ENCODE measurements at places on chromosomes 13 and 19.

DNA sequence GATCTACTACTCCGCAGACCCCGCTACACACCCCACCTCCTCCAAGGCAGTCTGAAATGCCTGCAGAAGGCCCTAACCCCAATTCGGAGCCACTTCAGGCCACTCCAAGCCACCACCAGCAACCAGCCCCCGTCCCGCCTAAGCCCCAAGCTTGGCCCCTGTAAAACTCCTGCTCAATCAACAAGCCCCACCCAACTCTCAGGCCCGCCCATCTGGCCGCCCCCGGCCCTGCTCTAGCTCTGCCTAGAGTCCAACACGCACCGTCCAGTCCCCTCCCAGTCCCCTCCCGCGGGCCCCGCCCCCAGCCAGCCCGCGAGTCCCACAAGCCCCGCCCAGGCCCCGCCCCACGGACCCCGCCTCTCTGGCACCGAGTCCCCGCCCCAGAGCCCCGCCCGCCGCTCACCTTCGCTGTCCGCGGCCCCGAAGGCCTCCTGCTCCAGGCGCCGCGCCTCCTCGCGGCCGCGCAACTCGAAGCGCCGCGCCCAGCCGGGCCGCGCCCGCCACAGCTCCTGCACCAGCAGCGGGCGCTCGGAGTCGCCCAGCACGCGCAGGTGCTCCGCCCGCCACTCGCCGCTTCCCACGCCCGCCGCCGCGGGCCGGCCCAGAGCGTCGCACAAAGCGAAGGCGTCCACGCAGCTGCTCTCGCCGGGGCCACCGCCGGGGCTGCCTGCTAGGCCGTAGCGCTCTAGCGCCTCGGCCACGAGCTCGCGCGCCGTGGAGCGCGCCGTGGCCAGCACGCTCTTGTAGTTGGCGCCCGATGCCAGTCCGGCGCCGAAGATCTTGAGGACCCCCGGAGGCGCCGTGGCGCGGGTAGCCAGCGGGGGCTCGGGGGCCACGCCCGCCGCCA, 1.6 kb downstream of the RASIP1 start:
- DNase-seq = peak; percentile 90

DNA sequence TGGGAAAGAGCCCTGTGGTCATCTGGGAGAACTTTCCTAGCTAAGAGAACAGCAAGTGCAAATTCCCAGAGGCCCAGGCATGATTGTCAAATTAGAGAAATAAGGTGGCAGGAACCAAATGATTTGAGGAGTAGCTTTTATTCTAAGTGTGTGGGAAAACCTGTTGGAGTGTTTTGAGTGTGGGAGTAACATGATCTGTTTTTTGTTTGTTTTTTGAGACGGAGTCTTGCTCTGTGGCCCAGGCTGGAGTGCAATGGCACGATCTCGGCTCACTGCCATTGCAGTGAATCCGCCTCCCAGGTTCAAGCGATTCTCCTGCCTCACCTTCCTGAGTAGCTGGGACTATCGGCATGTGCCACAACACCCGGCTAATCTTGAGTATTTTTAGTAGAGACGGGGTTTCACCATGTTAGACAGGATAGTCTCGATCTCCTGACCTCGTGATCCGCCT, 2.4 kb downstream of the SAE1 start:
- DNase-seq = no peak

GRCh38 chr13:47484548-47484947, 516.5 kb downstream of the SUCLA2 start:
- DNase-seq = no peak

- no peak for DNase-seq
Measured at GRCh38 chr13:90675129-90675528, 672.4 kb upstream of the MIR17HG start.

- no peak for DNase-seq
Measured at GRCh38 chr13:65530688-65531087, 1699.4 kb downstream of the PCDH9 start.

DNA sequence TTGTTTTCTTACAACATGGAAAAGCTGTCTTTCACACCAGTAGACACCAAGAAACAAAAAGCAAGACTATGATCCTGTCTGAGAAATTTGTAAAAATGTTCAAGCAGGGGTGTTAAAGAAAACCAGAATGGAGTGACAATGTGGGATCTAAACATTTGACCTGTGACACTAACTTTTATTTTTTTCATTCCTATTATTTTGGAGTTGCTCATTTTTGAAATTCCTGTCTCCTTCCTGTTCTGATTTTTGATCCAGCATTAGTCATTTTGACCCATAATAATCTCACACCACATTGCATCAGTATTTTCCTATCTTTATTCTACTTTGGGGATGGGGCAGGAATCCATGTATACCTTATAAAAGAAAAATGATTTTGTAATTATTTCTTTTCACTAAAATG, 164.2 kb downstream of the DLEU7 start:
- no peak for DNase-seq

GRCh38 chr19:2150794-2151338, 500 bp downstream of the AP3D1 start:
- DNase-seq = no peak

DNA sequence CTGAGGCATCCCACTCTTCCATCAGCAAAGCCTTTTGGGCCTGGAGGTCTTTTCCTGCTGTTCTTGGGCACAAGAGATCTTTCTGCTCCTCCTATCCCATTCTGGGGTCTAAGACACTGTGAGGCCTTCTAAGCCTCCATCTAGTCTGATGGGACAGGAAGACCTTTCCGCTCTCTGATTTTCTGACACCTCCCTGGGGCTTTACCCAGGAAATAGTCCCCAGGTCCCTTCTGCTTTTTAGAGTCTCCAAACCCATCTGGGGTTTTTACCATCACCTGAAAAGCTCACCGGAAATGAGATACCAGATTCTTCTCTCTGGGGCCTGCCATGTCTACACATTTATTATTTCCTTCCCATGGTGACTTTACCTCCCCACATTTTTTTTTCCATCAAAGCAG, 21.1 kb downstream of the CLEC17A start:
- no peak for DNase-seq

- DNase-seq = no peak
Measured at GRCh38 chr13:105602956-105603670, 932.3 kb downstream of the EFNB2 start.

- no peak for DNase-seq
Measured at GRCh38 chr19:23772675-23773063, 14.0 kb upstream of the ZNF681 start.

DNA sequence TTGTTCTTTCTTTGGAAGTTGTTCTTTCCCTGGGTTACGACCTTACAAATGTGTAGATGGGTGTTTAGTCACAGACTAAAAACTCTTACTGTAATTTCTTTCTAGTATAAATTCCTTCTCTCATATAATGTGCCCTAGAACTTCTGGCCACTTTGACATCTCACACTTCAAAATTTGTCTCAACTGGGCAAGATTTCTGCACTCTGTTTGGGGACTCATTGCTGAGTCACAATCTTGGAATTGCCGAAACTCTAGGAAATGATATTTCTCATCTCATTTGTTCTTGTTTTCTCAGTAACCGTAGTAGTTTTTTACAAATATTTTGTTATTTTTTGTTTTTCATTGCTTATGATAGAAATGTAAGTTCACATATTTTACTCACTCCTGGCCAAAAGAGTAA, 2523.2 kb upstream of the PCDH20 start:
- DNase-seq = no peak

DNA sequence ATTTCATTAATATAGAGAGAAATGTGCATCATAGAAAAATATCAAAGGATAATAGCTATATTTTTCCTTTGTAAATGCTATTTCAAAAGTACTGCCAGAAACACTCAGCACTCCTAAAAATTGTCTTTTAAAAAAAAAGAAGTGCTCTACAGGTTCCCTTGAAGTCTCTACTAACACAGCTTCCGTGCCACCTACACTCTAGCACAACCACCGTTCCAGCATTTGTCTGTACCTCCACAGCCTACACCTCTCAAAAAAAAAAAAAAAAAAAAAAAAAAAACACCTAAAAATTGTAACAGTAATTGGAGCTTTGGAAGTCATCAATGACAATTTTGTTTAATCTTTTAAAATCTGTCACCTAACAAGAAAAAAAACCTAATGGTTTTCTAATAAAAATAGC, 485.6 kb downstream of the MYO16 start:
- no peak for DNase-seq

GRCh38 chr13:71412231-71412630, 454.8 kb downstream of the DACH1 start:
- no peak for DNase-seq

GRCh38 chr13:23619068-23619855, 49.0 kb downstream of the TNFRSF19 start:
- DNase-seq = no peak

GRCh38 chr13:50285283-50285682, 270.0 kb downstream of the KCNRG start:
- DNase-seq = no peak

GRCh38 chr19:15108845-15109767, 1.9 kb downstream of the SYDE1 start:
- DNase-seq = no peak

DNA sequence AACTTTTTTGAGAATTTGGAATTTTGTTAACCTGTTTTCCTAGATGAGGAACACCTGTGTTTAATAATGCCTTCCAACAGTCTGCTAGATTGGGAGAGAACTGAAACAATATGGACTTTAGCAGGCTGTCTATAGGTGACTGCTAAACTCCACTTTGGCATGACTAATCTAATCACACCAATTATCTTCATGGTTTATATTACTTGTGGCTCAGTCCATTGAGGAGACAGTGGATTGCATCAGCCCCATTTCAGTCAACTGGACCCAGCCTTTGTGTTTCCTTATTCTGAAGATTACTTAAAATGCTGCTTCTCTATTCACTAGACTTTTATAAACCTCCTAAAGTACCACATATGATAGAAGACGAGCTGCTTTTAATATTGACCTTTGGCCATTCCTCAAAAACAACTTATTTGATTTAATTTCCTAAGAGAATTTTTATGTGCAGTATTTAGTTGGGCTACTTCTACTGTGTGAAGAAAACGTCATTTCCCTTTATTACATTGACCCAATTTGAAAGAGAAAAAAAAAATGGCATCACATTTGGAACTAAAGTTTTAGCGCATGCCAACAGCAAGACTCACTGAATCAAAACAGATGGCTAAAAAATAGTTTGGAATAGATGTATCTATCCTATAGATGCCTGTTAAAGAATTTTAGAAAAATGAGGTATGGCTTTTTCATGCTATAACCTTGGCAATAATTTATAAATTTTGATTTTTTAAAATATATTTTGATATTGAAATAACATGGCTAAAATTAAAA, 295.8 kb downstream of the NDFIP2 start:
- DNase-seq = no peak

- DNase-seq = no peak
Measured at GRCh38 chr13:98564204-98564603, 12.7 kb downstream of the STK24 start.

DNA sequence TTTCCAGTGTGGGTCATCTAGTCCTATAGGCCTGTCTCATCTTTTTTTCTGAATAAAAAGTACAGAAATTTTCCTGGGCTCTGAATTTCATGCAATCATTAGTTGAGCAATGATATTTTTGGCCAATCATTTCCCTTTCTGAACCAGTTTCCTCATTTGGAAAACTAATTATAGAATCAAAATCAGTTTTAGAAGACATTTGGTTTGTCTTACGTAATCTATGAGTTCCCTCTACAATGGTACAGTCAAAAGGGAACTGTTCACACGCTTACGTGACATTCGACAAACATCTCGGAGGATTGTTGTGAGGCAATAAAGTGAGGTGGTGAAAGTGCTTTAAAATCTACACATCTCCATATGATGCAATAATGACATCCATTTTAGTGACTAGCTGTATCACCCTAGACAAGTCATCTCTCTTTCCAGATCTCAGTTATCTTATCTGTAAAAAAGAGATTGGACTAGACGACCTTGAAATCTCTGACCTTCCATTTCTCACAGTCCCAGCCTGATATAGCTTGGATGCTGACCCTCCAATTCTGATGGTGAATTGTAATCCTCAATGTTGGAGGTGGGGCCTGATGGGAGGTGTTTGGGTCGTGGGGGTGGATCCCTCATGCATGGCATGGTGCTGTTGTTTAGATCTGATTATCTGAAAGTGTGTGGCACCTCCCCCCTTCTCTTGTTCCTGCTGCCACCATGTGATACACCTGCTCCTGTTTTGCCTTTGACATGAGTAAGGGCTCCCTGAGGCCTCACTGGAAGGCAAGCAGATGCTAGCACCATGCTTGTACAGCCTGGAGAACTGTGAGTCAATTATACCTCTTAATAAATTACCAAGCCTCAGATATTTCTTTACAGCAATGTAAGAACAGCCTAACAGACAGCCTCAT, 26.7 kb downstream of the FLT1 start:
- DNase-seq = no peak

GRCh38 chr13:27446986-27447583, 3.3 kb downstream of the MTIF3 start:
- DNase-seq = no peak

DNA sequence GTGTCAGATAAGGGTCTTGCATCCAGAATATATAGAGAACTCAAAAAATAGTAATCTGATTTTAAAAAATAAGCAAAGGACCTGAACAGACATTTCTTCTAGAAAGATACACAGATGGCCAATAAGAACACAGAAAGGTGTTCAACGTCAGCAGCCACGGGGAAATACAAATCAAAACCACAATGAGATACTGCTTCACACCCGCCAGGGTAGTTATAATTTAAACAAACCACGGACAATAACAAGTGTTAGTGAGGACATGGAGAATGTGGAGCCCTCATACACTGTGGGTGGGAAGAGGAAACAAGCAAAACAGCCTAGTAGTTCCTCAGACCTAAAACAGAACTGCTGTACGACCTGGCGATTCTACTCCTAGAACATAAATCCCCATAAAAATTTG, 26.7 kb upstream of the NAPA start:
- DNase-seq = no peak

GRCh38 chr19:2049741-2050348, 1.2 kb downstream of the MKNK2 start:
- no peak for DNase-seq

Measured in activated T-helper 9 cell treated with anti-CD3 and anti-CD28 coated beads, Interleukin-2, amount 50 U/mL, for 16 hours (primary cell).